ENCODE measurements at places on chromosomes 5 and 9. TPM values are rescaled to one million over a fixed set of nuclear protein-coding genes. Genes with fewer than 3 reads are reported as not detected.

SPINK13 gene
- total RNA-seq, result not detected

DNA sequence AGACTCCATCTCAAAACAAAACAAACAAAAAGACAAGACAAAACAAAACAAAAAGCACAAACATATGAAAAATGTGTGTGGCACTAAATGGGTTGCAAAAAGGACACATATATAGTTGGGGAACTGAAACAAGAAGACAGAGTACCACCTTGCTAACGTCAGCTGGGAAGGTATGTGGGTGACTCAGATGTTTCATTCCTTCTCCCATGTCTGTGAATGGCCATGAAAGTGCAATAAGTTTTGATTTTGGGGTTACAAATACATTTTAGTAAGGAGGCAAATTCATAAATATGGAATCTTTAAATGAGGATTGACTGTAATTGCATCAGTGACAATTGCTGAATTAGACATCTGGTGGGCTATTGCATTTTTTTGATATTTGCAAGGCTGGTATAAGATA, 81.6 kb upstream of the KLF4 start:
- H3K27me3 ChIP-seq, result no peaks in the 10 kb centered on the region
- no peak overlapping the region for H3K4me3 ChIP-seq
- no peak overlapping the region for H3K27ac ChIP-seq
- DNase-seq, result no peak
- H3K4me1 ChIP-seq, result peaks cover 8% of the 10 kb centered on the region
- no peaks in the 10 kb centered on the region for H3K36me3 ChIP-seq

- no peaks in the 10 kb centered on the region for H3K27me3 ChIP-seq
- H3K36me3 ChIP-seq, result no peaks in the 10 kb centered on the region
- H3K27ac ChIP-seq, result no peak overlapping the region
These were observed 110.8 kb downstream of the PSAT1 start for GRCh38 chr9:78407636-78408312.

DNA sequence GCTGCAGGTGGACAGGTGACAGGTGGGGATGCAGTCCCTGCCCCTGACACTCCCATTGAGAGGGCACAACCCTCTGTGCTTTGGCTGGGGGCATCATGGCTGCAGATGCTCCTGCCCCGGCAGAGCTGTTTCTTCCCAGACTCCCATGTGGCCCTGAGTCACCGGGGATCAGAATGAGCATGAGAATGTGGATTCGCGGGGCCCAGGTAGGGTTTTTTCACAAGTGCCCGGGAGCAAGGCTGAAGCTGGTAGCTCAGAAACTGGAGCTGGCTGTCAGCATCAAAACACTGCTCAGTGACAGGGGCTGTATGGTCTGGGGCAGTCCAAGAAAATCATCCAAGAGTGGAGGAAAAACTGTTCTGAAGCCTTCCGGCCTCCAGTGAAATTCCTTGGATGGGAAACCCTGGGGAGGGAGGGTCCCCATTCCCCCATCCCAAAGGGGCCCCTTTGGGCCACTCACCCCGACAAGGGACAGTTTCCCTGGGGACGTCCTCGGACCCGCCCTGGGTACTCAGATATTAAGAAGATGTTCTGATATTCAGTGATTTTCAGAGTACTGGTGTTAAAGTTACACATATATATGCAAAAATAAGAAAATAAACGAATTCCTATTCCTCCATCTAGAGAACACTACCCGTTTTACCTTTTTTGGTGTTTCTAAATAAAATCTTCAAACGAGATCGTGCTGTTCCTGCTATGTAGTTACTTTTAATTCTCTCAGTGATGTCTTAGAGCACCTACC, 120.1 kb upstream of the LPCAT1 start:
- no peaks in the 10 kb centered on the region for H3K4me1 ChIP-seq
- H3K36me3 ChIP-seq, result no peaks in the 10 kb centered on the region
- H3K27me3 ChIP-seq, result peaks cover 20% of the 10 kb centered on the region
- DNase-seq, result no peak
- no peak overlapping the region for H3K4me3 ChIP-seq
- H3K27ac ChIP-seq, result no peak overlapping the region

DNA sequence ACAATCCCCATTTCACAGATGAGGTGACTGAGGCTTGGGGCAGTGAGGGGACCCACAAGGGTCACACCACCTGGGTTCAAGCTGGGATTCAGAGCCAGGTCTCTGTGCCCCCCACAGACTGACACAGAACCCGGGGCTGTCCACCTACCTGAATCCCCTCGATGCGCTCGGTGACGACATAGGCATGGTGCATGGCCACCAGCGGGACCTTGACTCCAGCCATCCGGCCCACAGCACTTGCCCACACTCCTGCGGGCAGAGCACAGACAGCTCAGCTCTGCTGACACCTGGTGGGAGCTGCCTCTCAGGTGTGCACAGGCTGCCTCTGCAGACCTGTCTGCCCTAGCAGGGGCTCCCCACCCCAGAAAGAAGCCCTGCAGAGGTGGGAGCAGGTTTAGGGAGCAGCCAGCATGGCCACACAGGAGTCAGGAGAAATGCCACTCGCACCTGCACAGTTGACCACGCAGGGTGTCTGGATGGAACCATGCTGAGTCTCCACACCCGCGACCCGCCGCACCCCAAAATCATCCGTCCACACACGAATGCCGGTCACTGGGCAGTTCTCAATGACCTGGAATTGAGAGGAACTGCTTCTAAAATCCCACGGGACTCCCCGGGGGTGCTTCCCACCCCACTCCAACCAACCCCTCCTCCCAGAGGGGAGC, 8.4 kb downstream of the SARDH start:
- DNase-seq, result no peak
- no peaks in the 10 kb centered on the region for H3K4me1 ChIP-seq
- H3K36me3 ChIP-seq, result no peaks in the 10 kb centered on the region
- H3K27me3 ChIP-seq, result no peaks in the 10 kb centered on the region
- no peak overlapping the region for H3K27ac ChIP-seq

Measured in adrenal gland (tissue), 19 donors.